ENCODE measurements at places on chromosomes 12 and 14. TPM values are rescaled to one million over a fixed set of nuclear protein-coding genes. Genes with fewer than 3 reads are reported as not detected.

Gene CIROP
- total RNA-seq, result not detected

Gene REP15
- total RNA-seq, result 6.6 TPM

Gene FLRT2
- total RNA-seq, result 41.5 TPM

Gene KRT73
- not detected for total RNA-seq

Gene AHNAK2
- total RNA-seq, result 112 TPM

Gene GALNT16
- total RNA-seq, result 0.07 TPM

Gene TRHDE
- not detected for total RNA-seq
